ENCODE measurements at places on chromosomes 4 and X. TPM values are rescaled to one million over a fixed set of nuclear protein-coding genes. Genes with fewer than 3 reads are reported as not detected.

The TEX13C gene
- 0.01 TPM for total RNA-seq

The H2BW2 gene
- total RNA-seq = not detected

The RAB28 gene
- total RNA-seq = 10.4 TPM

The ZNF185 gene
- 6.3 TPM for total RNA-seq

The TCP11X1 gene
- total RNA-seq = not detected

The HSFX4 gene
- not detected for total RNA-seq

The AMBN gene
- not detected for total RNA-seq

The SPANXC gene
- total RNA-seq = 1.0 TPM

The PIM2 gene
- 11.6 TPM for total RNA-seq

The MAGEB10 gene
- total RNA-seq = not detected

The GLOD5 gene
- not detected for total RNA-seq

The FAM133A gene
- 0.69 TPM for total RNA-seq

The SOWAHB gene
- not detected for total RNA-seq

The SLC49A3 gene
- total RNA-seq = 0.29 TPM

The WAS gene
- 0.17 TPM for total RNA-seq

The CFP gene
- total RNA-seq = 0.55 TPM

The MGST2 gene
- 48.7 TPM for total RNA-seq

The XPNPEP2 gene
- not detected for total RNA-seq

The ZIC3 gene
- total RNA-seq = not detected

The PNMA6F gene
- not detected for total RNA-seq

The PCDH19 gene
- total RNA-seq = 0.05 TPM

The DMRTC1B gene
- total RNA-seq = not detected

The XKRX gene
- total RNA-seq = 0.26 TPM

Data from A549 treated with DMSO at 1 μM for 4 hours (cell line).